Activated naive CD8-positive, alpha-beta T cell treated with anti-CD3 and anti-CD28 coated beads for 36 hours (primary cell): ENCODE measurements at places on chromosomes 1 and 21.

GRCh38 chr1:243294723-243295121 lies 38.9 kb downstream of the SDCCAG8 start:
- no peak for DNase-seq

DNA sequence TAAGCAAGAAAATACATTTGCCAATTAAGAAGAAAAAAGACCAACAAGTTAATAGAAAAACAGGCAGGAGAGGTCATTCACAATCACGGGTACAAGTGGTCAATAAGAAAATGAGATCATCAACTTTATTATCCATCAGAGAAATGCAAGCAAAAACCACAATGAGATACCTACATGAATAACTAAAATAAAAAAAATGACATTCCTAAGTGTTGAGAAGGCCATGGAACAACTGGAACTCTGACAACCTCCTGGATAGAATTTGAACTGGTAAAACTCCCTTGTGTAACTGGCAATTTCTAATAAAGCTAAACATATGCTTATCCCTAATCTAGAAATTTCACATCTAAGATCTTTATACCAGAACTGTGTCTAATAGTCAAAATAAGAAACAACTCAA lies 135.4 kb upstream of the BACE2 start:
- DNase-seq: no peak

DNA sequence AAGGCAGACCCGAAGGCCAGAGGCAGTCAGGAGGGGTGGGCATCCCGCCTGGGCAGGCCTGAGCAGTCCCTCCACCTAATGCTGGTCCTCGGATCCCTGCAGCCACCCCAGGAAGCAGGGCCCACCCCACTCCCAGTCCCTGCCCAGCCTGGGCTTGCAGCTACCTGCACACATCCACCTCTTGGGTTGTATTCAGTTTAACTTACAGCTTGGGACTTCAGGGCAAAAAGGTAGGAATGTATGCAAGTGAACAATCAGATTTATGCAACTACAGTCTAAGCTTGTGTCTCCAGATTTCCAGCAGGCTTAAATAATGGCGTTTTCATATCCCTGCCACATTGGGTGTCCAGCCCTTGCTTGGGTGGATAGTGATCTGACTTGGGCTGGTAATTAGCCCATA lies 17.4 kb downstream of the LDLRAP1 start:
- no peak for DNase-seq

DNA sequence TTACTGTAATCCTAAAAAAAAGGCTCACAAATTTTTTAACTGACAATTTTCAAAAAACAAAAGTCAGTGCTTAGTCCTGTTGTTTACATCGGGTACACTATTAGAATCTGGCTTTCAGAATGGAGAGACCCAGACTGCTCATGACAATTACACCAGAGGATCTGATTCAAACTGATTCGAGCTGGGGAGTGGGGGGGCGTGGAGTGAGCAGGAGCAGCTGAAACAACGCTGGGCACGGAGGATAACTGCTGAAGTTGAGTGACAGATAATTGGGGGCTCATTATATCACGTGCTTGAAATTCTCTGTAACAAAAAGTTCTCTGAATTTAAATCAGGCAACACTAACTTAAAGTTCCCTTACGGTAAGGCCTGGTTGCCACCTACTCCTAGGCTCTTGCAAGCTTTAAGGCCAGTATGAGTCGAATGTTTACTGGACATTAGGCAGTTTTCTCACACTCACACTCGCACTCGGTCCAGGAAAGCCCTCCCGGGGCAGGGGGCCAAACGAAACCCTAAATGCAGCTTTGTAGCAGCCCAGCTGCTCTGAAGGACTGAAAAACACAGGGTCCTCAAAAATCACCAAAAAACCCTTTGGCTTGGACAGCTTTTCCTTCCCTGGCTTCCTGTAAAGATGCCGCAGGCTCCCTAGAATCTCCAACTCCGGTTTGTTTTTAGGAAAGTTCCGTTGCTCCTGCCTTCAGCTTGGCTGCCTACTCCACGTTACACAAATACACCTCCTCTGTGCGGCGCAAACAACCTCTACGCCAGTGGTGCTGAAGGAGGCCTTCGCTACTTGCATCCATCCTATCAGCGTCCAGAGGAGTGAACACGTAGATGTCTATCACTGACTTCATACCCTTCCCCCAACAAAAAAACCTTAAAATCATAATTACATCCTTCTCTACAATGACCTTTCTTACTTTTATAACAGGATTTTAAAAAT lies 42.9 kb downstream of the CAPZB start:
- no peak for DNase-seq

DNA sequence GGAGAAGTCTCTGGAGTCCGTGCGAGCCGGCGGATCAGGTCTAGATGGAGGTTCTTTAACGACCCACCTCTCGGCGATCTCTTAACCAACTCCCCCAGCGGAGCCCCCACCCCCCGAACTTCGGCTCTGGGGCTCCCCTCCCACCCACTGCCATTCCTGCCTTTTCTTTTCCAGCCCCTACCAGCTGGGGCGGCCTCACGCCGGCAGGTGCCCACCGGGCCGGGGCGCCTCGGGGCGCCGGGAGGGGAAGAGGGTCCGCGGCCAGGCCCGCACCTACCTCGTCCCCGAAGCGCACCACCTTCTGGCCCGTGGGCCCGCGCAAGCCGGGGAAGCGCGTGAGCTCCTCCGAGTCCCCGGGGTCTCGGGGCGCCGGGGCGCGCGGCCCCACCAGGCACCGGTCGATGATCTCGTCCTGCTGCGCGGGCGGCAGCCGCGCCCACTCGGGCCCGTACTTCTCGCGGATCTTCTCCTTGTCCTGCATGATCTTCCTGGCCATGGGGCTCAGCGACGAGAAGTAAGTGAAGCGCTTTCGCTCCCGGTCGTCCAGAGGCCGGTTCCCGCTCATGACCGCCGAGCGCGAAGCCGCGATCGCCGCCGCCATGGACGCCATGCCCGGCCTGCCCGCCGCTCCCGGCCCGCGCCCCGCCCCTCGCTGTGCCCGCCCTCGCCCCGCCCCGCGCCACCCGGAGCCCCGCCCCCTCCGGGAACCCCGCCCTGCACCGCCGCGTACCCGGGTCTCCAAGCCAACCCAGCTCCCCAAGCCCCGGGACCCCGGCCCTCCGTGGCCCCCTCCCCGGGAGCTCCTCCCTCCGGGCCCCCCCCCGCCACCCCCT lies at the start of gene C1orf198:
Gene C1orf198, minus strand, starts transcription at position 619 of the 833 bp plus-strand sequence. Its CDS starts 9 bp downstream, at position 610.
- DNase-seq: peak; percentile 71

DNA sequence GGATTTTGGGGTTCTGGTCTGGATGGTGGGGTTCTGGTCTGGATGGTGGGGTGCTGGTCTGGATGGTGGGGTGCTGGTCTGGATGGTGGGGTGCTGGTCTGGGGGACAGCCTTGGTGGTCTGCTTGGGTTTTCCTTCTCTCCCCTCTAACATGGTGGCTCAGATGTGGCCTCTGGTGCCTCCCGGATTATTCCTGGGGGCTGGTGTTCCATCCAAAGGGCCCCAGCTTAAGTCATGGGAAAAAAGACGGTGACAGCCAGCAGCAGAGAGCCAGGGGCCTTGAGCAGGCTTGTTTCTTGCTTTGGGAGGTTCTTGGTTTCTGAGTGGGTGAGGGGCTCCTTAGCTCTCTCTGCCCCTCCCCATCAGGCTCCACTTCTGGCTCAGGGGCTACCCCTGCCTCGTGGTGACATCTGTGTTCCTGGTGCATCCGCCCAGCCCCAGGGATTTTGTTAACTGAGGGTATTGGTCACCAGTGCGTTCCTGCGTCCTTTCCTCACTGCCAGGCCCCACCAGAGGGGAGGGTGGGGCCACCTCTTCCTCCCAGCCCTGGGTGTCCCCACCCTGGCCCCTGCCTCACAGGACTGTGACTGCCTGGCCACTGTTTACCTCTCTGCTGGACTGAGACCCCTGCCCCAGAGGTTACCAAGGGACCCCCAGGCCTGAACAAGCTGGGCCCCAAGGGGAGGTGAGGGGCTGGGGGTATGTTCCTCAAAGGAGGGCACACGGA lies 43.2 kb upstream of the ACTRT2 start:
- no peak for DNase-seq

DNA sequence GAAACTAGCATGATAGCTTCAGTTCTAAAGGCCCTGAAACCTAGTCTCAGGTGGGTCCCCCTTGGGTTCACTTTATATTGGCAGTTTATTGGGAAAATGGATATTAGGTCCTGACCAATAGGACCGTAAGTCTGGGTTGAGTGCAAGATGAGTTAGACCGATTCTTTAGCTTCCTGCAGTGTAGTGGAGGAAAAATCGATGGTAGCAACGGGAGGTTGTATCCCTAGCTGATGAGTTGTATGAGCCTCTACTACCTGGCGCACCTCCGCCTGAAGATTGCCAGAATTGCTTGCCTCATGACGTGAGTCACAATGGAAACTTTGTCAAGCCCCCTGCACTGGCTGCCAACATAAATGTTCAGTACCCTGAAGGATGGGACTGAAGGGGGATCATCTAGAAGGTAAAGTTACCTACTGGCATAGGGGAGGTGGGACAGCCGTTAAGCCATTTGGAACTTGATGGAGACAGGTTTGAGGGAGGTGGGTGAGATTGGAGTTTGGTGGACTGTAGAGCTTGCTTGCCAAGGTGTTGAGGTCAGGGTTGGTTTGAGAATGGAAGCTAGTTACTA lies 3.9 kb downstream of the RCC1 start:
- peak; percentile 40 for DNase-seq

- DNase-seq: no peak
Observed at GRCh38 chr1:244140420-244140819, 89.3 kb downstream of the ZBTB18 start.

- no peak for DNase-seq
Observed at GRCh38 chr1:154626456-154627256, 18.7 kb upstream of the ADAR start.

DNA sequence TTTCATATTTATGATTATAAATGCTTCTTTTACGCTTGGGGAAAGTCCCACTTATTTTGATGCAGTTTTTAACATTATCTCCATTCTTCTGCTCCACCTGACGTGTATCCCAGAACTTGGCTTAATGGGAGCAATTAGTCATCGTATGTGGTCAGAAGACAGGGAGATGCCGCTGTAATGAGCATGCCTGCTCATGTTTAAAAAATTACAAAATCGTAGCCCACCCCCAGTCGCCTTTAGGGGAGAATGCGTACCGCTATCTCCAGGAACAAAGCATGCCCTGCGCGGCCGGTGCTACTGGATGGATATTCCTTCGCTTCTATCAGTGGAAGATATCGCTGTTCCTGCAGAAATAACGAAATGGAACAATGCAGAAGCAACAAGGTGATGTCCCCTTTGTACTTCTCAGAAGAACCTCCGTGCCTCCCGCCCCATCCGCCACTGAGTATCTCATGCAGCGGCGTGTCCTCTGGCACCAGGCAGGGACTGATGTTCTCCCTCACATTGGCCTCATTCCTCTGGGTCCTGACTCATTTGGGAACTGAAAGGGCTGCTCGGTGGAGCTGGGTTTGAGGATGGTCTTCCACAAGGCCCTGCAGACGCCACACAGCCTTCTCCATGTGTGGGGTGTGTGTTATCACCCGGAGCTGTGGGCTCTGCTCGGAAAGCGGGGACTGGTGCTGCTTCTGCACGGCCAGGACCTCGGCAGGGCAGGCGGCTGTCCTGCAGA lies 116.3 kb upstream of the COL6A1 start:
- DNase-seq: no peak

DNA sequence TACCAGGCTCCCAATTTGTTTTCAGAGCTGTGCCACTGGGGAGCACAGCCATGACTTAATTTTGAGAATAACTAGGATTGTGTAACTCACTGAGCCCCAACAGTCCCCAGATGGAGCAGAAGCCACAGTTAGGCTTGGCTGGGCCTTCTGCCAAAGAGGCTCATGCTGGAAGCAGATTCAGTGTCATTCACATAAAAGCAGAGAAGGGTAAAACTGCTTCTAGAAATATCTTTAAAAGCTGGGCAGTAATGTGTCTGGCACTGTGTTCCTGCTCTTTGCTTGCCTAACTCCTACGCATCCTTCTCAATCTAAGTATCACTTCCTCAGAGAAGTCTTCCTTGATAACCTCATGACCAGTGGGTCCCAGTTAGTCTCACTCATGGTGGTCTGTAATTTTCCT lies 20.3 kb downstream of the STK40 start:
- DNase-seq: no peak

- DNase-seq: no peak
Observed at GRCh38 chr1:237235091-237235490, 193.1 kb downstream of the RYR2 start.

- DNase-seq: no peak
Observed at GRCh38 chr21:32645261-32646182, 33.3 kb upstream of the CFAP298 start.
